ENCODE measurements at places on chromosomes 5 and 9. TPM values are rescaled to one million over a fixed set of nuclear protein-coding genes. Genes with fewer than 3 reads are reported as not detected.

- no peaks in the 10 kb centered on the region for H3K27me3 ChIP-seq
- peaks cover 7% of the 10 kb centered on the region for H3K36me3 ChIP-seq
- H3K4me1 ChIP-seq, result peaks cover 9% of the 10 kb centered on the region
Observed at GRCh38 chr5:125202871-125203438, 456.5 kb upstream of the ZNF608 start.

Gene PPIC
- polyA plus RNA-seq, result not detected

Gene PRPF4
- 8.2 TPM for polyA plus RNA-seq

- H3K4me1 ChIP-seq, result peaks cover 21% of the 10 kb centered on the region
- no peaks in the 10 kb centered on the region for H3K36me3 ChIP-seq
- H3K27ac ChIP-seq, result no peak overlapping the region
- DNase-seq, result no peak
Observed at GRCh38 chr5:173762045-173762444, 126.1 kb upstream of the CPEB4 start.

DNA sequence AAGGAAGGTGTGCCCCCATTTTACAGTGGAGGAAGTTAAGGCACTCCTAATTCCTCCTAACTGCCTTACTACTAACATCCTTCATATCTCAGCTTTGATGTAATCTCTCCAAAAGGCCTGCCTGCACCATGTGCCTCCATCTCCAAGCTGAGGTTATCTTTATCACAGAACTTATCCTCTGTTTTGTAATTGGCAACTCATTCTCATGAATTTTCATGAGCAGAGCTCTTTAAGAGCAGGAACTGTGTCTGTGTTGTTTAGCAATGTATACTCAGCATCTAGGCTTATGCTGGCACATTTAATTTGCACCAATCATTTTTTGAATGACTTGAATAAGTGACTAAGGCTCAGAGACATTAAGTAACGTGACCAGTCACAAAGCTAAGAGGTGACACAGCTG is 147.9 kb upstream of the VLDLR start:
- peaks cover 12% of the 10 kb centered on the region for H3K27me3 ChIP-seq
- no peaks in the 10 kb centered on the region for H3K36me3 ChIP-seq
- DNase-seq, result no peak
- H3K27ac ChIP-seq, result no peak overlapping the region

DNA sequence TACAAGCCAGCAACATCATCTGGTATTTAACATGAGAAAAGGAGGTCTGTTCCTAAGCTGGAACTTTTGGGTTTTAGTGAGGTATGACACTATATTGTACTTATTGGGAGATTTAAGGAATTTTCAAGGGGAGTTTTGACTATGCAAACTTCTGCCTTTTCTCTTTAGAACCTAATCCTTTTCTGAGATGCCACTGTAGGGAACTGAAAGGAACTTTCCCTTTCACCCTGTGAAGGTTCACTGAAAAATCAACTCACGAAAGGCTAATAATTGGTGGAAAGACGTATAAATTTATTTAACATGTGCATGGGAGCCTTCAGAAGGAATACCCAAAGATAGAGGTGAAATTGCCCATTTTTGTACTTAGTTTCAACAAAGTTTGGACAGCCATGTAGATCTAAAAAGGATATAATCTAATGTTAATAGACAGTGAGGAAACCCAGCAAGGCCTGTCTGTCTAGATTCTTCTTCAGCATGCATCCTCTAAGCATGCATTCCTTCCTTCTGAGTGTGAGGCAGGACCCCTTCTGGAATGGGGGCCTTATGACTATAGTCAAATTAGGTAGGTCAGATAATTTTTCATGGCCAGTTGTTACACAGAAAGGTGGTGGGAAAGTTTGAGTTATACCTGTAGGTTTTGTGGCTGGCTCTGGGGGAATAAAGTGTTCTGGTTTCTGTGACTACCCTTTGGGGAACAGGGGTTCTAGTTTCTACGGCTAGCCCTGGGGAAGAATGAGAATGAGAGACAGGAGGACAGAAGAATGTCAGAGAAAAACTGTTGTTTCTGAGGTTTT is 200.3 kb downstream of the C9orf152 start:
- H3K36me3 ChIP-seq, result no peaks in the 10 kb centered on the region
- peaks cover 32% of the 10 kb centered on the region for H3K4me1 ChIP-seq
- H3K4me3 ChIP-seq, result no peak overlapping the region
- no peaks in the 10 kb centered on the region for H3K27me3 ChIP-seq
- peak overlapping the region; percentile 40 for H3K27ac ChIP-seq
- DNase-seq, result no peak

Data from naive B cell (primary cell).